Endothelial cell of umbilical vein (primary cell): ENCODE measurements at places on chromosomes 2 and 18. TPM values are rescaled to one million over a fixed set of nuclear protein-coding genes. Genes with fewer than 3 reads are reported as not detected.
A peak's percentile ranks its signal among the peaks of the same experiment; 100 is the strongest.

FLACC1 gene
- 1.4 TPM in 2 replicates for total RNA-seq

DNA sequence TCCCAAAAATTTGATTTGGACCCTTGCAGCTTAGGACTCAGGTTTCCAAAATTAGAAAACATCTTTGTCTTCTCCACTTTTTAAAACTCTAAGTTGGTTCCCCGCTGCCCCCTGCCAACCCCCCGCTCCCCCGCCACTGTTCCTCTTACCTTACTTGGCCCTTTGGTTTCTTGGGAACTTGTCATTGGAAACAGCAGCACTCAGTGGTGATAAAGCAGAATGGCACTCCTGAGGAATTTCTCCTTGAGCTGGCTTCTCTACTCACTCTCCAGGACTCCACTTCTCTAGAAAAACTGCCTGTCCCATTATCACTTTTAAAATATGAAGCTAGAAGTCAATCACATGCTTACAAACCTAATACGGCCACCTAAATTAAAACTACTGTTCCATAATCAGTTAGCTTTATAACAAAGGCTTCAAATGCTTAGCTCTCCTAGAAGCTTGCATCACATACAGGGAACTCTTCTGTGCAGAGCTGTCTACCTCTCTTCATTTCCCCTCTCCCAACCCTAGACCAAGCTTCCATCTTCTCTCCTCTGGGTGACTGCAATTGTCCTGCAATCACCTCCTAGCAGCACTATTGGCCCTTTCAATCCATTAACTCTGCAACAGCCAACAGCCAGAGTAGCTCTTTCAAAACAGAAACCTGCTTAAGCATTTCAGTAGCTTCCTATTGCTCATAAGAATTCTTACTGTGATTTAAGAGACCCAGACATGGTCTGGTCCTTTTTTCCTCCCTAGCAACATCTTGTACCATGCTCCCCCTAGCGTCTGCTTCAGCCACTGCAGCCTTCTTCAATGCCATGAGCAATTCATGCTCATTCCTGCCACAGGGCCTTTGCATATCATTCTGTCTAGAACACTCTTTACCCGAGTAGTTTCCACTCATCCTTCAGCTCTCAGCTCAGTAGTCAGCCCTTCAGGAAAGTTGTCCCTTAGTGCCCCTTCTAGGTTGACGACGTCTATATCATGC, 15.2 kb upstream of the PLEKHM3 start:
- peak; percentile 63 for DNase-seq

DNA sequence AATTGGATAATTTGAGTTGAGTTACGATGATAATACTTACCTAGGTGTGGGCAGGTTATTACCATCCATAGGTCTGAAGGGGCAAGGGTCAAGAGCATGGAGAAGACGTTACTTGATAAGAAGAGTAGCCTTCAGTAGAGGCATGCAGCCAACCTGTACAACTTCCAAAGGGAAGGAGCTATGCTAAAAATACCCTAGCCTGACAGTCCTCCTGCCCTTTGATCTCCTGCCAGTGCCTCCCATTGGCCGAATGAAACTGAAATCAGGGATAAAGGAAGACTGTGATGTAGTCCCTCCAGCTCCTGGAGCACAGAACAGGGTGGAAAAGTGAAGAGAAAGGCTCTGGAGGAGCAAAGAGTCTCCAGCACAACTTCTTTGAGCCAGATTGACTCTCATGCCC, 487.4 kb downstream of the ADCYAP1 start:
- no peak for DNase-seq

- DNase-seq = no peak
Measured at GRCh38 chr2:569681-570080, 107.5 kb downstream of the TMEM18 start.

PRSS56 gene
- total RNA-seq = not detected in 2 replicates

RNU2-63P gene
- 8.5 TPM in 1 of 2 replicates, not detected in the other for total RNA-seq

DNA sequence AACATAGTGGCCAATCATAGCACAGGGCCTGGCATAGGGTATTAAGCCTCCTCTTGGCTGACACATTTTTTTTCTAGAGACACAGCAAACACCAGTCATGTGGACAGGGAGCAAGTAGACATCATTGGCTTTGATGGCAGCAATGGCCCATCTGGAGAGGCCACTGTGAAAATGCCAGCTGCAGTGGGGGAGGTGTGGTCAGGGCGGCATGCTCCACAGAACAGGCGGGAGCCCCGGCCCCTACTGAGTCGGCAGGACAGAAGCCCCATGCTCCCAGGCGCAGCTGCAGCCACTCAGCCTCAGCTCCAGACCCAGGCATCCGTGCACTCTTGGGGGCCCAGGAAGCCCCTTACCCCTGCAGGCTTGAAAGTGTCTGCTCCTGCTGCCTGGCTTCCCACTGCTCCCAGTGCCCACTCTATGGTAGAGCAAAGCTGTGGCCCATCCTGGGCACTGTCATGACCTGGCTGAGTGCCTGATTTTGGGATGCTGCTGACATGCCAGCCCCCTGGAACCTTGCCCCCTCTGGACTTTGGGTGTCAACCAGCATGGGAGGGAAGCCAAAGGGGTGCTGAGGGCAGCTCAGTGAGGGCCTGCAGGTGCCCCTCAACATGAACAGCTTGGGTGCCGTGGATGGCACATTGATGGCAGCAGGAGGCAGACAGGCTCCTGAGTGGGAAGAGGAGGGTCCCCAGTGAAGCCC, 23.3 kb upstream of the UBE2F start:
- no peak for DNase-seq

ATRAID gene
- 84.3 and 86.6 TPM in 2 replicates for total RNA-seq

GRCh38 chr18:9867071-9867594, 18.6 kb upstream of the TXNDC2 start:
- DNase-seq = no peak

GRCh38 chr2:201924453-201924852, 109.2 kb upstream of the FZD7 start:
- DNase-seq = no peak

DPY30 gene
- 77.5 and 83.4 TPM in 2 replicates for total RNA-seq

- DNase-seq = no peak
Measured at GRCh38 chr18:4101009-4101408, 354.1 kb downstream of the DLGAP1 start.

KHK gene
- 3.7 and 4.4 TPM in 2 replicates for total RNA-seq

DNA sequence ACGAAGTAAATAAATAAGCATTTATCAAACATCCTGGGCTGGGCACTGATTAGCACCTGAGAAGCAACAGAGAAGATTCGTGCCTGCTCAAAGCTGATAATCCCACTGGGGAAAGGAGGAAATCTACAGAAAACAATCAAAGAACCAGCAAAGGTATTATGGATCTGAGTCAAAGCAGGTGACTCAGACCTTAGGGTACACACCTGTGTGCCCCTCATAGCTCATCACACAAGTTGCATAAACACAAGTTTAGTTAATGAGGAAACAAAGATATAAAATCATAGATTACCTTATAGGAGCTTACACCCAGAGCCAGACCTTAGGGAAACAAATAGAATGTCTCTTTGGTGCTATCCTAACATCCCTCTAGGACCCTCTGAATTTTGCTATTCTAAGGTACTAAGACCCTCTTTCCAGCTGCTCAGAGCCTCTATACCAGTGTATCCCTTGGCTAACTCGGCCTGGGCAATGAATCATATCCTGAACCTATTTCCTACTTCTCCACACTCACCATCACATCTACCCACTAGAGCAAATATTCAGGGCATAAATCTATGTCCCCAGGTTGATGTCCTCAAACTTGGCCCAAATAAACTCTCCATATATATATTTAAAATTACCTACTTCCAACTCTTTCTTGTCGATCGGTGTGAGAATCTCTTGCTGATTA, 19.3 kb upstream of the CTIF start:
- peak; percentile 58 for DNase-seq

DNA sequence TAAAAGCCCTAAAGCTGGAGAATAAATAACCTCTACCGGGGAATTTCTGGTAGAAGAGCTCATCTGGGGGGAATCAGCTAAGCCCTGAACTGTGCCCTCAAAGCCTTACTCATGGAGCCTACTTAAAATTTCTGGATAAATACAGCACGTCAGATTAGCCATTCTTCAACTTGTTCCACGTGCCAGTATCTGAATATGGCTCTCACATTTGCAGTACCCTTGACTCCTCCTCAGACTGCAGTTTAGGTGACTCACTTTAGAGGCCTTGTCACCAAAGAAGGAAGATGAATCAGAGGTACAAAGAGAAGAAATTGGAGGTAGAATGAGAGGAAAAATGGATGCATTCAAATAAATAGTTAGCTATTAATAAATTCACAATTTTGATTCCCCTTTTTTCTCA, 34.6 kb upstream of the POTEC start:
- DNase-seq = no peak

KCNG2 gene
- total RNA-seq = not detected in 2 replicates

FMNL2 gene
- 25.5 and 28.0 TPM in 2 replicates for total RNA-seq

MRO gene
- not detected in 2 replicates for total RNA-seq

GRCh38 chr18:74806700-74807416, 209.2 kb downstream of the ZNF407 start:
- peak; percentile 66 for DNase-seq

DNA sequence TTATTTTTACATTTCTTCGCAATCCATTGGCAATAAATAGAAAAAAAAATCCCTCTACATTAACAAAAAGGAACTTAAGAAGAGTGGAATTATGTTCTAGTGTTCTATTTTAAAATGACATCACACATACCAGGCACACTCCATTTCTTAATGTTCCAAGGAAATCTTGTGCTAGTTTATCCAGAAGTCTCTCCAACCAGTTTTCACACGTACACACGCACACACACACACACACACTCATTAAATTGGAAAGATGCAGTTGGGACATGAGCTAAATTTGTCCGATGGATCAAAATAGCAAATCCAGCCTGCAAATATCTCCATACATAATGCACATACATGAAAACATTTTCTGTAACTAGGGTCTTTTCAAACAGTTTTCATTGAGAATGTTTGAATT, 78.3 kb downstream of the KCNJ3 start:
- DNase-seq = no peak

GRHL1 gene
- total RNA-seq = 0.85 and 1.1 TPM in 2 replicates

GRCh38 chr2:17228461-17228860, 289.8 kb downstream of the RAD51AP2 start:
- DNase-seq = no peak

GRCh38 chr2:20868377-20868776, 45.5 kb upstream of the LDAH start:
- no peak for DNase-seq

DNA sequence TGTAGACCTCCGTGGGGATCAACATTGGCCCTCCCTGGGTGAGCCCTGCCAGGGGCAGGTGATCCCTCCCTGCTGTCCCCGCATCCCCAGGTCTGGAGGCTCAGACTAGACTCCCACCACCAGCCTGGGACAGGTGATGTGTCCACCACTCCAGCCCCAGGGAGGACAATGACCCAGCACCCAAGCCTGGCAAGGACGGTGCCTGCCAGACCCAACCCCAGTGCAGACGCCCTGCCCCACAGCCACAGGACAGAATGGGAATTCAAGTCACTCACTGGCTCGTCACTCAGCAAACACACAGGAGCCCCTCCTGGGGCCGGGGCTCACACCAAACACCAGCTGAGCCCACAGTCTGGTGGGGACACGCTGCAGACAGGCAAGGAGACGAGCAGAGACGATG, 239.7 kb downstream of the ATAD2B start:
- DNase-seq = no peak

ADGRF3 gene
- 0.18 and 0.73 TPM in 2 replicates for total RNA-seq

ZBTB7C gene
- total RNA-seq = not detected in 2 replicates

DNA sequence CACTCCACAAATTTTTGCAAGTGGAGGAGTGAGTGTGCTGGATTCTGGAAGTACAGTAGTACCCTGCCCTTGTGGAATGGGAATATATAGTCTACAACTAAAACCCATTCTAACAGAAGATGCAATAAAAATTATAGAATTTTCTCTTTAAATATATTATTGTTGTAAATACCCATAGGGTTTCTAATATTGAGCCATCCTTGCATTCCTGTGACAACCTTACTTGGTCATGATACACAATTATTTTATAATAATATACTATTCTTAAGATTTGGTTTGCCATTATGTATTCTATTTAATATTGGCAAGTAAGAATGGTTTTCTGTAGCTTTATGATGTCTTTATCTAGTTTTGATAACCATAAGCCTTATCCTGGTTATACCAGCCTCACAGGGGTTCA, 52.2 kb downstream of the EML6 start:
- DNase-seq = no peak

- no peak for DNase-seq
Measured at GRCh38 chr2:176080540-176081375, 3.0 kb downstream of the EVX2 start.

DNA sequence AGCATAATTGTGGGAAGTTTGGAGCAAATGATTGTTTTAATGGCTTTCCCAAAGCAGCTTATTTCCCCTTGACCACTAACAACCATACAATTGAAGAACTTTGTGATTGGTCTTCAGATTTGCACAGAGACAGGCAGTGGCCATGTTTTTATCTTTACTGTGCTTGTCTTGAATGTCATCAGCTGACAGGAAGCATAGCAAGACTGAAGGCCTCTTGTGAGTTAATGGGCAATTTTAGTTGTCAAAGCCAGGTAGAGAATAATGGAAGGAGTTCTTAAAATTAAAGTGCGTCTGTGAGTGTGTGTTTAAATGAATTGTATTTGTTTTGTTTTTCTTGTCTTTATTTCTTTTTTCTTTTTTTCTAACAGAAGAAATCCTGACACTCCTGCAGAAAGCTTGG, 809.9 kb downstream of the TSN start:
- DNase-seq = no peak

DNA sequence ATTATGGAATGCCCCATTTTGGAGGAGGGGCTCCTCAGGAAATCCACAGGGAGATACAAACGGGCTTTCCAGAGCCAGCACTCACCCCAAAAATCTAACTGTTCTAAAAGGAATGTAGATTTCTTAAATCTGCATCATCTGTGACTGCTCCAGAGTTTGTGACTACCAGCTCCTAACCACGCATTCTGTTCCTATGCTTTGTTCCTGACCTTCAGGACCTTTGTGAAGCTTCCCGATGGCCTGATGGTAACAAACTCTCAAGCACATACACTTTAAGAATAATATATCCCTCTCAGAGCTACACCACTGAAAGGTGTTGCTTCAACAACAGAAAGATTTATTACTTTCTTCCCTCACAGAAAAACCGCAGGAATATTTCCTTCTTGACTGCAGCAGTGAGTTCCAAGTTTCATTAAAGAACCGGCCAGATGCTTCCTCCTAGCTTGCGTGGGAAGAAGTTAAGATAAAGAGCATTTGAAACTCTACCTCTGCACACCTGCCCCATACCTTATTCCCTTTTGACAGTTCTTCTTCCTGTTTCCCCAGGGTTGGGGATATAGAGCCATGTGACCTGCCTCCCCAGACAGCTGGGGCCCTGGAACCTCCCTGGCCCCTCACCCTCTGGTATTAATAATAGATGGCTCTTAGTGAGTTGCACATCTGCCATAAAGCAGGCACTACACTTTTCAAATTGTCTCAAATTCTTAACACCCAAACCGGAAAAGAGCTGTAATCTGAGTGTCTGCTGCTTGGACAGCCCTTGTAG, 40.2 kb upstream of the EML4 start:
- peak; percentile 44 for DNase-seq
